ENCODE measurements at places on chromosomes 7 and 10.

DNA sequence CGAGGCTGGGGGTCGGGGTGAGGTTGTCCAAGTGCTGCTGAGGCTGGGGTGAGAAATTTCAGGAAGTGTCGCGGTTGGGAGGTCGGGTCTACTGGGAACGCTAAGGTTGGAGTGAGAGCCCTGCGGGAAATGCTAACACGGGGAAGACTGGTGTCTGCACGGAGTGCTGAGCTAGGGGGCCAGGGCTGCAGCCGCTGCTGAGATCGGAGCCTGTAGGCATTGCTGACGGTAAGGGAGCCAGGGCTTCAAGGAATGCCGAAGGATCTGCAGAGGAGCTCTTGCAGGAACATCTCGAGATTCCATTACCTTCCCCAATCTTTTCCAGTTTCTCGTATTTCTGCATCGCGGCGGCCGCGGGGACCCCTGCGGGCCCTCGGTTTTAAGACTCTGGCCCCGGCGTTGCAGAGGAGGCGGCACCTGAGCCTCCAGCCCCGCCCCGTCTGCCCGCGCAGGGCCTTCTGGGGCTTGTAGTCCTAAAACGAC is at the start of gene CDK5:
Gene CDK5 (minus strand): TSS at position 392 of the 483 bp plus-strand sequence. CDS start 49 bp downstream, at position 343.
- no peak for DNase-seq

DNA sequence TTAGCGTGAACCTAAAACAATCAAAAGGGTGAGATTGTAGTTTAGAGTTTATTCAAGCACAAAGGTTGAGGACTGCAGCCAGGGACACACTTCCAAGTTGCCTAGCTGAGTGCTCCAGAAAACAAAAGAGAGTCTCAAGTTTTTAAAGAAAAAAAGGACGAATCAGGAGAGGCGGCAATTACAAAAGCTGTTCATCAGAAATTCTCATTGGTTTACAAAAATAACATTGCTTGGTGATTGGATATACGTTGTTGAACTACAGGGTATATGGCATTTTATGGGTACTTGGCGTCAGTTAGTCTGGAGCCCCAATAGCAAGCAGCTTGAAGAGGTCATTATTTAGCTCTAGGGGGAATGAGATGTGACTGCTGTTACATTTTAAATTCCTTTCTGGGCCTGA is 11.5 kb downstream of the ZNF438 start:
- no peak for DNase-seq

DNA sequence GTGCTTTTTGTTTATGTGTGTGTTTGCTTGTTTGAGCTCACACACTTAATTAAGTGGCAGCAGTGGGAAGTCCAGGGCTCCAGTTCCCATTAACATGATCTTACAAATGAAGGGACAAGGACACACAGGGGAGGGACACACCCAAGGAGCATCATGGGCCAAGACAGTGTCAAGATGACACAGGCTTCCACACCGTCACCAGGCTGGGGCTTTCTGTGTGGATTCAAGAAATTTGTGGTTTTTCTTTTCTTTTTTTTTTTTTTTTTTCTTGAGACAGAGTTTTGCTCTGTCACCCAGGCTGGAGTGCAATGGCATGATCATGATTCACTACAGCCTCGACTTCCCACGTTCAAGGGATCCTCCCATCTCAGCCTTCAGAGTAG is 173.6 kb downstream of the KIAA1217 start:
- DNase-seq, result no peak

DNA sequence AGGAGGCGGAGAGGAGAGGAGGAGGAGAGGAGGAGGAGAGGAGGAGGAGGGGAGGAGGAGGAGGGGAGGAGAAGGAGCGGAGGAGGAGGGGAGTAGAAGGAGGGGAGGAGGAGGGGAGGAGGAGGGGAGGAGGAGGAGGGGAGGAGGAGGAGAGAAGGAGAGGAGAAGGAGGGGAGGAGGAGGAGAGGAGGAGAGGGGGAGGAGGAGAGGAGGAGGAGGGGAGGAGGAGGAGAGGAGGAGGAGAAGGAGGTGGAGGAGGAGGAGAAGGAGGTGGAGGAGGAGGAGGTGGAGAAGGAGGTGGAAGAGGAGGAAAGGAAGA is 15.5 kb upstream of the CRCP start:
- DNase-seq, result no peak

GRCh38 chr7:157309988-157310668 is 26.7 kb upstream of the DNAJB6 start:
- DNase-seq, result no peak

DNA sequence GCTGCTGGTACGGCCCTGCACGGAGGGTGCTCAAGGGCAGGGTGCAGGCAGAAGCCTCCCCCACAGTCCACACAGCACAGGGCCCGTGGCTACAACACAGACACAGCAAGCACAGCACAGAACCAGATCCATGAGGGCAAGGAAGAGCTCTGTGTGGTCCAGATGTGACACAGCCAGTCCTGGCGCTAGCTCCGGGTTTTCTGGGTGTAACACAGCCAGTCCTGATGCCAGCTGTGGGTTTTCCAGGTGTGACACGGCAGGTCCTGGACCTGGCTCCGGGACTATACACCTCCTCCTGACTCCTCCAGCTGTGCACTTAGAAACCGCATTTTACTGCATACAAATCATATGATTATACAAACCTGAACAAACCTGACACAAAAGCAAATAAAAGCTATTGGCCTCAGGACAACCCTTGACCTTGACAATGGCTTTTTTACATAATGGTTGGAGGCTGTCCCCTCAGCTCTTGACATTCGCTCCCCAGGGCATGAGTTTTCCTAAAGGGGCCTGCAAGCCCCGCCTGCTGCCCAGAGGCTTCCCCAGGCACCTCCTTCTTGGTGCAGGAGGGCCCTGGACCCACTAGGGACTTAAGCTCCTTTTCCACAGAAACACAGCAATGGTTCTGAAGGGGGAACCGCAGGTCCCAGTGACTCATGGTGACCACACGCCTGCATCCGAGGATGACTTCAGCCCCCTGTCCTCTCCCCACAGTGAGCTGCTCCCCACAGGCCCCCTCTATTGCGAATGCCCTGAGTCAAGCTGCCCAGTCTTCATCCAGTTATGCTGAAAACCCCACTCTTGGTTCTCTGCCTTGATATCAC is 209.6 kb downstream of the PTPRN2 start:
- DNase-seq, result no peak

DNA sequence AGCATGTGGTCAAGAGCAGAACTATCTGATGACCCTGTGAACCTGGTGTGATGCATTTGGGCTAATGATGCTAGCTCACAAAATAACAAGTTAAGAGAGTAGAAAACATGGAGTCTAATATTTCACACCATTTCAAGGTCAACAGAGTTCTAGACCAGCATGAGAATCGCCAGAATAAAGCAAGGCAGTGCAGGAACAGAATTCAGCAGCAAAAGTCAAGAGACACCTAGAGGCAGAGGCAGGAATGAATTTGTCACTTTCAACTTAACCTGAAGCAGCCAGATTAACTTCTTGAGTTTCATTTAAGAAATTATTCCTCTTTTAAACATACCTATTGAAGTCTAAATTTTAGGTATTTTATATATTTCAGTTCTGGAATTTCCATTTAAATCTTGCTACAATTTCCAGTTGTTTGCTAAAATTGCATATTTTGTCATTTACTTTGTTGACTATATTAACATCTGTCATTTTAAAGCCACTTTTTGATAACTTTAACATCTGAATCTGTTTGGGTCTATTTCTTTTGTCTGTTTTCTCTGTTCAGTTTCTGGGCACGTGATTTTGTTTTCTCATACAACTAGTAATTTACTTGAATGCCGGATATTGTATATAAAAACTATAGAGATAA is 44.2 kb upstream of the PRSS58 start:
- peak; percentile 31 for DNase-seq

- DNase-seq, result no peak
Observed at GRCh38 chr7:5892498-5892897, 6.0 kb upstream of the CCZ1 start.

- no peak for DNase-seq
Observed at GRCh38 chr10:74557098-74557497, 269.3 kb upstream of the KAT6B start.

GRCh38 chr7:92489634-92490033 is 11.9 kb upstream of the ERVW-1 start:
- no peak for DNase-seq

GRCh38 chr10:127343821-127344220 is 147.4 kb upstream of the INSYN2A start:
- DNase-seq, result no peak

DNA sequence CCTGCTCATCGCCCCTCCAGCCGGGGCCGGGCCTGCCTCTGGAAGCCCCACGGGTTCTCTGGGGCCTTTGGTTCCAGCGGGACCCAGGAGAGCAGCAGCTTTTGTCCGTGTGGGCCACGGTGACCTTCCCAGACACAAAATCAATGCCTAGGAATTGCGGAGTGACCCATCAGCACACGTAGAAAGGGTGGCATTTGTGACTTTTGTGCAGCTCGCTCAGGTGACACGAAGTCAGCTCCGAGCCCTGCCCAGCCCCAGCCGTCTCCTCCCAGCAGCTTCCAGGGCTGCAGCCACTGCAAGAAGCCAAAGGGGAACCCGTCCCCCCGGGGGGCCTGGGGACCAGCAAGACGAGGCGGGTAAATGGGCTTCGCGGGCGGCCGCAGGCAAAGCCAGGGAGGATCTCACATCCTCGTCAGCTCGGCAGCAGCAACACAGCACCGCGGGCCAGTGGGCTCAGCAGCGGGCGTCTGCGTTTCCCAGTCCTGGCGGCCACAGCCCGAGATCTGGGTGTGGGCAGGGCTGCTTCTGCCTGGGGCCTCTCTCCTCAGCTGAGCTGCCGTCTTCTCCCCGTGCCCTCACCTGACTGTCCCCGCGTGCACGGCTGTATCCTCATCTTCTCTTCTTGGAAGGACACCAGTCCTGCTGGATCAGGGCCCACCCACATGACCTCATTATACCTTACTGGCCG is 88.5 kb downstream of the PAXIP1 start:
- DNase-seq, result no peak

DNA sequence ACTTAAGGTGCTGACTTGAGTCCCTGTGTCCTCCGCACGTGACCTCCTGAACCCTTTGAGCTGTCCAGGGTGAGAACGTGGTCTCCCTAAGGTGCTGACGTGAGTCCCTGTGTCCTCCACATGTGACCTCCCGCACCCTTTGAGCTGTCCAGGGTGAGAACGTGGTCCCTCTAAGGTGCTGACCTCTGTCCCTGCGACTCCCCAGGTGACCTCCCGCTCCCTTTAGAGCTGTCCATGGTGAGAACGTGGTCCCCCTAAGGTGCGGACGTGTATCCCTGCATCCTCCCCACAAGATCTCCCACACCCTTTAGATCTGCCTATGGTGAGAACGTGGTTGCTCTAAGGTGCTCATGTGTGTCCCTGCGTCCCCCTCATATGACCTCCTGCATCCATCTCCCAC is 174.3 kb downstream of the ADARB2 start:
- DNase-seq, result no peak

- DNase-seq, result no peak
Observed at GRCh38 chr10:1003884-1004670, 15.8 kb downstream of the GTPBP4 start.

All from NCI-H2171 treated with DMSO at 0.1 percent for 48 hours (cell line).